Dermis blood vessel endothelial cell (primary cell): ENCODE measurements at places on chromosomes 13 and 19. TPM values are rescaled to one million over a fixed set of nuclear protein-coding genes. Genes with fewer than 3 reads are reported as not detected.
A peak's percentile ranks its signal among the peaks of the same experiment; 100 is the strongest.

DNA sequence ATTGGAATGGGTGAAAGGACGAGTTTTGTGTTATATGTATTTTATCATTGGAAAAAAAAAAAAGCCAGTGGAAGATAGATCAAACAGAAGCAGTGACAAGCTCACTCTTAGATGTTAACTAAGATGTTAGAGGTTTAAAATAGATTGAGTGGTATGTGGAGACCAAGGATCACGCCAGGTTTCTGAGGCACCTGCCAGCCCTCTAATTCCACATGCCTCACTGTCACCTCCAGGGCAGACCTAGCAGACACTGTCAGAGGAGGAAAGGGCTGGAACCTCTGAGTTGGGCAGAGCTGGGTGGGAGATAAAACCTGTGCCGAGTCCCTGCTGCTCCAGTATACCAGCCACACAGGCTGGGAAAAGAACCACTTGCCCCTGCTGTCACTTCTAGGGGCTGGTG lies 57.5 kb upstream of the SIAH3 start:
- no peak for DNase-seq

DNA sequence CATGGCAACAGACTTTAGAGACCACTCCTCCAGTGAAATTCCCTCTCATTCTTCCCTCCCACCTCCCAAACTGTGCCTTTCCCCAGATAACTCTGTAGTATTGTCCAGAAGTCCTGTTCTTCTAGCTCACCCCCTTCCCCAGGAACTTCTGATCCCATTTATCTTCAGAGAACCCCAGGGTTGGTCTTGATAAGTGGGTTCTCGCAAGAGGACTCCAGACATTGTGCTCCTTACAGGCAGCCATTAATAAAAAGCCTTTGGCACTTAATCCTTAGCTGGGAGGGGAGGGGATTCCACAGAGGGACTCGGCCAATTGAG lies 1.9 kb downstream of the LTBP4 start:
- DNase-seq = no peak

- DNase-seq = no peak
These were observed 77.6 kb downstream of the KDM4B start for GRCh38 chr19:5046339-5047039.

DNA sequence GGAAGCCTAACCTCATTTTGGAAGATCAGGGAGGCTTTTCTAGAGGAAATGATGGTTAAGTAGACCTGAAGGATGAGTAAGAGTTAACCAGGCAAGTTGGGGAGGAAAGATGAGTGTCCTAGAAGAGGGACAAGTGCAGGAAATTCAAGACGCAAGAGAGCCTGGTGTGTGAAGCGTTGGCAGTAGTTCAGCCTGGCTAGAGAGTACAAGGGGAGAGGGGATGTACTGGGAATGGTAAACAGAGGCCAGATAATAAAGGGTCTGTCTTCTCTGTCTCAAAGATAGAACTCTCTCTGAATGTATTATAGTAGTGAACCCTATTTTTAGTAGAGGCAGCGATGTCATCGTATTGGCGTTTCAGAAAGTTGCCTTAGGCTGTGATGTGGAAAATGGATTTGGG lies 9.7 kb downstream of the DPY19L3 start:
- no peak for DNase-seq

- peak; percentile 67 for DNase-seq
These were observed 5.3 kb upstream of the HCN2 start for GRCh38 chr19:584240-585001.

DNA sequence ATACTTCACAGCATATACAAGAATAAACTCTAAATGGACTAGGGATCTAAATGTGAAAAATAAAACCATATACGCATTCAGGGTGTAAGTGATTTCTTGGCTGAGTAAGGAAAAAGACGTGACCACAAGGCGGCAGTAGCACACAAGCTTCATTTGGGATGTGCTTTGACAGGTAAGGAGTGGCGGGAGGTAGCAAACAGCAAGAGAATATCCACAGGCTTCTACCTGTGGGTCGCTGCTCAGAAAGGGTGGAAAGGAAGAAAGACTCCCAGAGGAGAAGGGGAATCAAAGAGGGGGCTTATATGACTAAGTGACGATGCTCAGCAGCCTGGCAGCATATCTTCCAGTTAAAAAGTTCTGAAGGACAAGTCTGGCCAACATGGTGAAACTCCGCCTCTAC lies 2.5 kb upstream of the ZNF121 start:
- DNase-seq = peak; percentile 86

- no peak for DNase-seq
These were observed 292.4 kb downstream of the TEX29 start for GRCh38 chr13:111612886-111613285.

DNA sequence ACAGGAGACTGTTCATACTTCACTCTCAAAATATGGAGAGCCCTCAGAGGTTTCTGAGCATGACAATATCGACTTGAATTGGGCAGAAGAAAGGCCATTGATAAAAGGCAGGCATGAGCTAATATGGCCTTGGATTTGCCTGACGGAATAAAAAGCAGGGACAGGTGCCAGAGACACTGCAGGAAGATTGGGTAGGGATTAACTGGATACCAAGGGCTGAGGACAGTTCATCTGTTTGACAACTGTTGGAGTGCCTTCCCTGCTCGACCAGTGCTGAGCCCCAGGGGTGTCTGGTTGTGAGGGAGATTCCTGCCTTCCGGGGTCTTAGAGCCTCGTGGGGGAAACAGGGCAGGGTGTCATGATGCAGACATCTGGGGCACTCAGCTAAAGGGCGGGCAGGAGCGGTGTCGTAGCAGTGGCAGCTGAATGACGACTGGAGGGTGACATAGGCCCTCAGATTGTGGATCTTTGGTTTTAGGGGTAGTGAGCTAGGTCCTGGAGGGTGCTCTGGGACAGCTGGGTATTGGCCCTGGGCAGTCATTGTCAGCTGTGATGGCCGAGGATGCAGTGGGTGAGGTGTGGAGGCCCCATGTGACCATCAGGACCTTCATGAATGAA lies 12.3 kb downstream of the GATAD2A start:
- DNase-seq = no peak

GRCh38 chr19:13100031-13100588 lies 2.5 kb downstream of the LYL1 start:
- peak; percentile 44 for DNase-seq

DNA sequence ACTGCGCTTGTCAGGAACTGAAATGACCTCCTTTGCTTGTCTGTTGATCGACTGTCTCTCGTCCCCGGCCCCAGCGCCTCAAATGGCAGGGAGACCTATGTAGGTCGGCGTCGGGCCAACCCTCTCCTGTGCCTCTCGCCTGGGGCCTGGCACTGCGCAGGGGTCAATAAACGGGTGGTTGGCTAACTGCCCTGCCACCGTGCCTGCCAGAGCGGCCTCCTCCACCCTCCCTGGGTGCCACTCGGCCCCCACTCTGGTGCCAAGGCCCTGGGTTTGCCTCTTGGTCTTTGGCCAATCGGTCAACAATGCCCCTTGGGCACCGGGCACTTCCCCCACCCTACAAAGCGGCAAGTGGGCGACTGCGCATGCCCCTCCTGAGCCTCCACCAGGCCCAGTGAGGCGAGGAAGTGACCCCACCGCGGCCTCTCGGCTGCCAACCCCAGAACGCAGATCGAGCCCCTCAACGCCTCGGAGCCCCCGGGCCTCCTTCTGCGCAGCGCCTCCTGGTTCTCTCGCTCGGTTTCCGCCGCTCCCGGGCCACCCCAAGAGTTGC lies 1.1 kb downstream of the KEAP1 start:
- peak; percentile 73 for DNase-seq

DNA sequence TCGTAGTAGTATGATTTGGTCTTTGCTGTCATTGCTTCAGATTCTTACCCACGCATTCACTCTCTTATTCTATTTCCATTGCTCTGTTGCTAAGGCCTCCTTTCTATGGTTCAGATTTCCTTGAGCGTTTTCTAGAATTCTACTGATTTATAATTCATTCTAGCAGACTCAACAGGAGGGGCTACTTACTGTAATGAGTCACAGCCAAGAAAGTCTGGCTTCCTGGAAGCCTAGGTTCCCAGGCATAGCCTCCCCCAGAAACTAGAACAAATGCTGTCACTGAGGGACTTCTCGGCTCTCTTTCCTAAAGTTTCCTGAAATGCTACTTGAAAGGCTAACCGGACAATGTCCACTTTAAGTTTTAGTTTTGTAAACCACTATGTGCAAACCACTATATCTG lies 47.7 kb upstream of the SPATA13 start:
- no peak for DNase-seq

DNA sequence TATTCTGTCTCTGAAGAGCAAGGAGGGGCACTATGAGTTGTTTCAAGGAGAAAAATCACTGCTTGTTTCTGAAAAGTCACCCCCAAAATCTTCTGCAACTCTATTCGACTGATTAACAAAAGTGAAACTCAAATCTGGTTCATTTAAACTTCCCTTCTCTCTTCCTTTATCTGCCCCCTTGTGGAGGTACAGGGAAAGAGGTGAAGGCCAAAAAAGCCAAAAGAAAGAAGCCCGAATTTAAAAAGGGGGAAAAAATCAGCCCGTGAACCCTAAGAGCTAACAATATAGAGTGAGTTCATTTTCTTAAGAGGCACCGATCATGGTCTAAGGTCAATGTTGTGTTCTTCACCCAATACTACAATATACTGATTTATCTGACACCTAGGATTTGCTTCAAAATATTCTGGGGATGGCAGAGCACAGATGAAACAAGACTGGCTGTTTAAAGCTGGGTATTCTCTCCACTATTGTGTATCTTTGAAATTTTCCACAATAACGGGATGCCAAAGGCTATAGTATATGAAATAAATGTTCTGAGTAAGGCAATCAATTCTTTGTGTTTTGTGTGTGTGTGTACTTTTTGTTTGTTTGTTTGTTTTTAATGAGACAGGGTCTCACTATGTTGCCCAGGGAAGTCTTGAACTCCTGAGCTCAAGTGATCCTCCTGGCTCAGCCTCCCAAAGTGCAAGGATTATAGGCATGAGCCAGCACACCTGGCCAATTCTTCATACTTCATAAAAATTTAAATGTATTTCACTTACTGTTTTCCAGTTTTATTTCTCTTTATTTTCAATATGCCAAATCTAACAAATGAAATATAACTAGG lies 55.0 kb upstream of the EEF1AKMT1 start:
- DNase-seq = peak; percentile 78

DNA sequence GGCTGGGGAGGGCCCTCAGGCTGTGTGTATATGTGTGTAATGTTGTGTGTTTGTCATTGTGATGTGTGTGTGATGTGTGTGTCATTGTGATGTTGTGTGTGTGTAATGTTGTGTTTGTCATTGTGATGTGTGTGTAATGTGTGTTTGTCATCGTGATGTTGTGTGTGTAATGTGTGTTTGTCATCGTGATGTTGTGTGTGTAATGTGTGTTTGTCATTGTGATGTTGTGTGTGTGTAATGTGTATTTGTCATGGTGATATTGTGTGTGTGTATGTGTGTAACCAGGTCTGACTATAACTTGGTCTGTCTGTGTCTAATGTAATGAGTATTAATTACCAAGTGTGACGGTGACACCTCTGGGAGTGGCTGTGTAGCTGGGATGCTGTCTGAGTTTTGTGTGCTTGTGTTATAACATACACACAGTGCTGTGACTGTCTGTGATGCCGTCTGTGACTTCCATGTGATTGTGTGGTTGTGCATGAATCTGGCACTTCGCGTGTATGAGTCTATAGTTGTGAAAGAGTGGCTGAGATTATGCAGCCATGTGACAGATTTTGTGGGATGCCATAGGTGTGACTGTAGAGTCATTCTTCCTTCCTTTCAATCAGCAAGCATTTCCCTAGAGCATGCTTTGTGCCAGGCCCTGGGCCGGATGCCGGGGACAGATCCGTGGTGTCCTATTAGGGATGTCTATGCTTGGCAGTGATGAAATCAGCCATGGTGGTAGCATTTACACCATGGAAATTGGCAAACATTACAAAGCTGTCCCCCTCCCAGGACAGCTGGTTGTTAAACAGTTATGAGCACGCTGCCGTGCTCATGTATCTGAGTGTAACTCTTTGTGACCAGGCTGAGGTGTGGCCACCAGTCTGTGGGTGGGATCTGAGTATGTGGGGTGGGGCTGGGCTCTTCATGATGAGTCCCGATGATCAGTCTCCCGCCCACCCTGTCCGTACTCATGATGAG lies 6.4 kb downstream of the TNFSF14 start:
- no peak for DNase-seq

DNA sequence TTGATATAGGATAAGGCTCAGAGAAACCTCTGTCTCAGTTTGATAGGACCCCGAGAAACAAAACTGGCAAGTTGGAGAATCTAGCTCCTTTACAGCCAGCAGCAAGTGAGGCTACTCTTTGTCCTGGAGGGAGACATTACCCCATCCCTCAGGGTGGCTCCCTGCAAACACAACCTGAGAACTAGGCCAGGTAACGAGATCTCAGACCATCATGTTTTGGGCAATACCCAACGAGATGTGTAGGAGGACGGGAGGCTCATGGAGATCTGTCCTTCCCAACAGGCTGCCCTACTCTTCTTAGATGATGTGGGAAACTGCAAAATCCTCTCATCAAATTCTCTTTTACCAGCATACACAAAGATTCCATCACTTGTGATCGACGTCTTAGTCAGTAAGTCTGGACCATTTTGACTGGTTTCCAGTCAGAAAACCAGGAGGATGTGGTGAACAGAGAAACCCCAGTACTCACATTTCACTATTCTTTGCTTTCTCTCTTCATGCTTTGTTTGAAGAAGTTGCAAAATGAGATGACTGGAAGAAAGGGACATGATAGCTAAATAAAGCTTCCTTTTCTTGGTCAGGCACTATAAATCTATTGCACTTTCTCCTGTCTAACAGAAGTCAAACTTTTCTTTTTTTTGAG lies 6.0 kb upstream of the CTU1 start:
- DNase-seq = no peak

DNA sequence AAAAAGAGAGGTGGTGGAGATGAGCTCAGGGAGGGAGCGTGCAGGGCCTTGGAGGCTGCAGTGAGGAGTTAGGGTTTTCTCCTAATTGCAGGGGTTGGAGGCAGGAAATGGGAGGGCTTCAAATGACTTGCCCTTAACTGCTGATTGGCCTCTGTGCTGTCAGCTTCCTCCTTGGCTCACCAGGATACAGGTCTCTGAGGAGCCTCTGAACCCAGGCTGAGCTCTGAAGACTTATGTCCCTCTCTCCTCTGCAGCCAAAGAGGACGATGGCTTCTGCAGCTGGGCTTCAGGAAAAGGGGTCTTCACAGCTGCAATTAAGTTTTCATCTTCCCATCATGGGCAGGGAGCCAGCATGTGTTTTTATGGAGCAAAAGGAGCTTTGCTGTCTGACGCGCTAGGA lies 6.7 kb upstream of the RANBP3 start:
- DNase-seq = no peak

- peak; percentile 84 for DNase-seq
These were observed 21.0 kb downstream of the ZNF114 start for GRCh38 chr19:48290771-48291488.

DNA sequence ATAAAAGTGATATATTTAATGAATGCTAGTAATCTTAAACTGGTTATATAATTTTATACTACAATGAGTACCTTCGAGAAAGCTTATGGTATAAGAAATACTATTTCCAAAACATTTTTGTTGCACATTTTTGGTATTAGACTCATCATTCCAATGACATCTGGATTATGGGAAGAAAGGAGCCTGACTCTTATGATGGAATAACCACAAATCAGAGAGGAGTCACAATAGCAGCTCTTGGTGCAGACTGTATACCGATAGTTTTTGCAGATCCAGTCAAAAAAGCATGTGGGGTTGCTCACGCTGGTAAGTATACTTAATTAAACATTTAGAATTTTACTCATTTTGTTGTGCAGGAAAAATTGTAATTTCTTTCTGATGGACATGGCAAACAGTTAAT lies 3.9 kb downstream of the LACC1 start:
- DNase-seq = no peak

TRIM13 gene
- total RNA-seq = 26.8 and 53.6 TPM in 2 replicates

KCNJ14 gene
- 0.33 and 0.51 TPM in 2 replicates for total RNA-seq

TEKTIP1 gene
- total RNA-seq = not detected in 2 replicates

WASF3 gene
- total RNA-seq = 19.4 and 35.9 TPM in 2 replicates

ZNF729 gene
- not detected in 2 replicates for total RNA-seq

LHB gene
- not detected in 2 replicates for total RNA-seq

ASF1B gene
- 11.4 and 26.8 TPM in 2 replicates for total RNA-seq

FAAP24 gene
- total RNA-seq = 2.2 and 3.9 TPM in 2 replicates

DACT3 gene
- total RNA-seq = 0.14 and 0.34 TPM in 2 replicates

MLLT1 gene
- total RNA-seq = 5.1 and 13.2 TPM in 2 replicates
